ENCODE measurements at places on chromosomes 2 and 18. TPM values are rescaled to one million over a fixed set of nuclear protein-coding genes. Genes with fewer than 3 reads are reported as not detected.

The EGR4 gene
- 0.54 TPM for total RNA-seq

The STARD6 gene
- total RNA-seq, result not detected

The DQX1 gene
- total RNA-seq, result under 0.01 TPM

The ZNF521 gene
- 169 TPM for total RNA-seq

The SDC1 gene
- 0.27 TPM for total RNA-seq

The CDKL4 gene
- total RNA-seq, result under 0.01 TPM

The APOB gene
- total RNA-seq, result under 0.01 TPM

The TMEM37 gene
- total RNA-seq, result not detected

The VWC2L gene
- under 0.01 TPM for total RNA-seq

The ZC3H6 gene
- 4.8 TPM for total RNA-seq

The LTBP1 gene
- 4.3 TPM for total RNA-seq

The PARD3B gene
- total RNA-seq, result 2.7 TPM

The DLX2 gene
- under 0.01 TPM for total RNA-seq

The SKA1 gene
- 0.81 TPM for total RNA-seq

The DDX18 gene
- total RNA-seq, result 29.4 TPM

The CCDC102B gene
- total RNA-seq, result 3.2 TPM

The SULT1C4 gene
- 9.4 TPM for total RNA-seq

The MLPH gene
- total RNA-seq, result 0.54 TPM

The SP140L gene
- total RNA-seq, result 5.4 TPM

The NRP2 gene
- 1.9 TPM for total RNA-seq

The ZNF514 gene
- total RNA-seq, result 15.6 TPM

The C2orf81 gene
- 2.7 TPM for total RNA-seq

The PDE1A gene
- 0.27 TPM for total RNA-seq

The UGT1A8 gene
- total RNA-seq, result under 0.01 TPM

The DYNAP gene
- total RNA-seq, result not detected

The PAIP2B gene
- total RNA-seq, result 2.4 TPM

The SRD5A2 gene
- total RNA-seq, result not detected

The HOXD3 gene
- not detected for total RNA-seq

The CNDP1 gene
- not detected for total RNA-seq

The YES1 gene
- total RNA-seq, result 23.2 TPM

Data from hematopoietic multipotent progenitor cell (in vitro differentiated cells).